ENCODE measurements at places on chromosomes 12 and 14.

DNA sequence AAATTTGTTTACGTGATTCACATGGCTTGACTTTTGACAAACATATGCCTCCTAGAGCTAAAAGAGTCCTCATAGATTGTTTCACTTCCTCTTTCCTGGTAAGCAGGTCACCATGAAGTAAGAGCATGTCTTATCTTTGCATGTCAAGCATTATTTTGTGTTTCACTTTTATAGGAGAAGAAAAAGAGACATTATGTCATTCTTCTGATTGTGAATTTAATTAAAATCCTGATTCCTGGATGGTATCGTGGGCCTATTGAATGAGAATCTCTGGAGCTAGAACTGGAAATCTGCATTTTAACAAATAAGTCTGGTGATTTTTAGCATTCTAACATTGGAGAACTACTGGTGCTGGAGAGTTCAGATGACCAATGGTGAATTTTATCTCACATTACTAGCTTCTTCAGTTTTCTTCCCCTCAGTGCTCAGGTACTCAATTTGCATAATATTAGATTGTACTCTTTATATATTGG is 218.6 kb upstream of the ATP2B1 start:
- no peak for DNase-seq

DNA sequence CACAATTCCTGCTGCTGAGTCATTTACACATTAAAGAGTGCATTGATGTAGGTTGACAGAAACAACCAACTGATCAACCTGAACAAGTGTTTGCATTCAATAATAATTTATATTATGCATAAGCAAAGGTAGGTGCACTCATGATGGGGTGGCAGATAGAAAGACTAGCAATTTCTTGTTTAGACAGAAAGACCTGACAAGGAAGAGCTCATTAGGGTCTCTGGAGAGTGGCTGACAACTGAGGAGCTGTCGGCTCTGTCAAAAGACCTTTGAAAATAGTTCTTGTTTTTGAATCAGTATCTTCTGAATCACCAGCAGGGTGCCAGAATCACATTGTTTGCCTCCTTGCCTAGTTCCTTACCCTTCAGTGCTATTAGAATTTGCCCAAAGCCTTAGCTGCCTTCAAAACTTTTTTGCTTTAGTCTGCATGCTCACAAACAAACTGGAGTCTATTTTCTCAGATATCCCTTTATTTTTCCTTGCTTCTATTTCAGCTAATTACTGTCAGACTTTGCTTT is 234.7 kb downstream of the BTG1 start:
- DNase-seq, result no peak

DNA sequence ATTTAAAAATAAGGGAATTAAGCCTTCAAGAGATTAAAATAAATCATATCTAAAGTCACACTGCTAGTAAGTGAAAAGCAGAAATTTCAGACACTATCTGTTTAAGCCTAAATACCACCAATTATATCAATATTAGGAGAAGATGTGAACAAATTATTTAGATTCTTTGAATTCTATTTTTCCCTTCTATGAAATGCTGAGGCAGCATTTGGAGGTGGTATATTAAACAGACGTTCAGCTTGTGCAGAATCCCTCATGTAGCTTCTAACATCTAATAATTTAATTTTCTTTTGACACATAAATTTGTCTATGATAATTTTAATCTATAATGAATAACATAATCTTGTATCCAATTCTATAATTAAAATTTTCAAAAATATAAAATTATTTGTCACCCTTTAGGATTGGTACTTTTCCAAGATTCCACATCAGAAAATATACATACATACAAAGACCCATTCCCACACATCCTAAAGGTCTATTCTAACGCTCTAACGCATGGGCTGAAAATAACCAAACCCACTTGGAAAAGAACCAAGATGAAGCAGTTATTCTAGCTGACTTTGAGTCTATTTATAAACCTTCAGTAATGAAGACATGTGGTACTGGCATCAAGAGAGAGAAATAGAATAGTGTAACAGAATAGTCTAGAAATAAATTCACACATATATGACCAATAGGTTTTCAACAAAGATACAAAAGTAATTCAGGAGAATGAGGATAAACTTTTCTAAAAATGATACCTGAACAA is 751.8 kb downstream of the GALC start:
- no peak for DNase-seq

DNA sequence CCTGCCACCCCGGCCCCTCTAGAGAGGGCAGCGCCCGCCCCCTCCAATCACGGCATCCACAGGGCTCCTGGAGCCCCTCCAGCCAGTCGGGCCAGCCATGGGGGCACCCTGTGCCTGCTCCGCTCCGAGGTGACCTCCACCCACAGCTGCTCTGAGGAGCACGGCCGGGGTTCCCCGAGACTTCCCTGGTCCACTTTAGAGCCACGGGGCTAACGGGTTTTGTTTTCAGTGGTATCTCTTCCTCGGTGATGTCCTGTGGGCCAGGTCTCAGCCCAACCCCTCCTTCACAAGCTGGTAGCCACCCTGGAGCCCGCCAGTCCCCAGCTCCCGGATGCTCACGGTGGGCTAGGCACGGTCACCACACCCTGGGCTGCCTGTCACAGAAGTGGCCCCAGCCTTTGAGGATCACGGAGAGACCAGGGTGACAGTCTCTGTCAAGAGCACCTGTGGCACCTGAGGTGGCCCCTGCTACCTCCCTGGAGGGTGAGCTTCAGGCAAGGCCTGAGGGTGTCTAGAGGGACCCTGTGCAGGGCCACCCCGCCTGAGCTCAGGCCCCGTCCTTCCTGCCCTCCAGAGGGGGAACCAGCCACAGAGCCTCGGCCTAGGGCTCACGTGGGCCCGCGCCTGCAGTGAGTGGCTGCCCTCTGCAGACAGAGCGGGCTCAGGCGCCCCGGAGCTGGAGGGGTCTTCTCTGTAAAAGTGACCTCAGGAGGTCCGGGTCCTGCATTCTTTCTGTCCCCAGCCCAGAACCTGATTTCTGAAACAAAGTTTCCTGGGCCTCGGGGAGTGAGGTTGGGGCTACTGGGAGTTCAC is 146.0 kb upstream of the C14orf180 start:
- DNase-seq, result no peak

GRCh38 chr14:77212097-77212870 is 30.7 kb downstream of the TMEM63C start:
- DNase-seq, result no peak

DNA sequence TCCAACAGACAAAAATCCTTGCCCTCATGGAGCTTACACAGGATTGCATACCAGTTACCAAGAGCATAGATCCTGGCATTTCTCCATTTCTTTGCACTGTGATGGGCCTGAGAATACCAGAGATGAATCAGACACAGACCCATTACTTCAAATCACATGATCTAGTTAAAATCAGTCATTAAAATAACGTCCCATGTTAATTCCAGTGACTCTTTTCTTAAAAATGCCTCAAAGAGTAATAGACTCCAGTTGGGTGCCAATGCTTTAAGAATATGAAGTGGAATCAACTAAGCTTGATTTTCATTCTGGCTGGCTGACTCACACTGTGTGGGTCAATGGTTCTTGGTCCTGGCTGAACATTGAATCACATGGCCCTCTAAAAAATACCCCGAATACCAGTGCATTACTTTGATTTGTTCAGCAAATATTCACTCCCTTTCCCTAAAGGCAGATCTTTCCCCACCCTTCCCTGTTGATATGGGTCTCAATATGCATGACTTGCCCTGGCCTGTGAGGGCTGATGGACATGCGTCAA is 11.0 kb downstream of the ASB2 start:
- DNase-seq, result no peak

GRCh38 chr12:51441583-51441982 is 17.0 kb downstream of the SLC4A8 start:
- DNase-seq, result peak; percentile 25
